T-helper 22 cell (primary cell): ENCODE measurements at places on chromosomes 2 and 18.

GRCh38 chr2:76008001-76008702 is 297.4 kb upstream of the GCFC2 start:
- DNase-seq: no peak

DNA sequence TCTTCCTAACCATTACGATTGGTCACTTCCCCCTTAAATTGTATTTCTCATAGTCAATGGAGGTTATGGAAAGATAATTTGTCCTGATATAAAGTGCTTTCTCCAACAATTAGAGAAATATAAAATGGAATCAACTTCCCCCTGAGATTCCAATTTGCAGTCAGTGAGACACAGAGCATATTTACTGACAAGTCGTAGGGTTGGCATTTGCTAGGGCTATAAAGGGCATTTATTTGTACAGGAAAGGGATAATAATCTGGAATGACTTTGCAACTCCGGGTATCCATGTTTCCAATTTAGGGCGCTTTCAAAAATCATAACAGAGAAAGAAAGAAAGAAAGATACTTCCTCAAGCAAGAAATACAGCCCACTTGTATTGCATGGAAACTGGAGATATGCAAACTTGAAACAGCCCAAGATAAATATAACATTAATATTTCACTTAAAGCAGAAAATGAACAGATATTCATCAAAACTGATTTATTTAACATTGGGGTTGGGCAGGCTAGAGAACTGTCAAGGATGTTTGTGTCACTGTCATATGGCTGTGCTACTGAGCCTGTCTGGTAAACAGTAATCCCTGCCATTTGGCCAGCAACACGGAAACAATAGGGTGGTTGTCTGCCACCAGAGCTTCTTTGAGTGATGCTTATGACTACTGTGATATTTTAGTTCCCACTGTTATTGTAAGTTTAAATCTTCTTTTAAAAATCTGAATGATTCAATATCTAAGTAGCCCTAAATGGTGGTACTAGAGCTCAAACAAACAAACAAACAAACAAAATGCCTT is 621.8 kb downstream of the LRP1B start:
- no peak for DNase-seq

- no peak for DNase-seq
Measured at GRCh38 chr2:129748653-129749052, 230.8 kb upstream of the RAB6C start.

DNA sequence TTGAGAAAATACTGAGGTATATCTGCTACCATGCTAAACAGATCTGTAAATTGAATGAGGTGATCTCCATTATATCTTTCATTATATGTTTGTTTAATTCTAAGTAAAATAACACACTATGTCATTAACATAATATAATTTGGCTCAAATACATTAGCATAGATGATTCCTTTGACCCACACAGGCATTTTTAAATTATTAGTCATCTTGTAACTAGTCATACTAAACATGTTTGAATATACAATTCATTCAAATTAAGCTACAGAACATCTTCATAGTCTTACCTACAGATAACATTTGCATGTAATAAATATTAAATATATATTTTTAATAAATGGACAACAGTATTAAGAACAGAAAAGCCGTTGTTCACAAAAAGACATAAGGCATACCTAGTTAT is 52.7 kb upstream of the KYNU start:
- no peak for DNase-seq

GRCh38 chr18:56276466-56276865 is 361.9 kb downstream of the TXNL1 start:
- DNase-seq: no peak

DNA sequence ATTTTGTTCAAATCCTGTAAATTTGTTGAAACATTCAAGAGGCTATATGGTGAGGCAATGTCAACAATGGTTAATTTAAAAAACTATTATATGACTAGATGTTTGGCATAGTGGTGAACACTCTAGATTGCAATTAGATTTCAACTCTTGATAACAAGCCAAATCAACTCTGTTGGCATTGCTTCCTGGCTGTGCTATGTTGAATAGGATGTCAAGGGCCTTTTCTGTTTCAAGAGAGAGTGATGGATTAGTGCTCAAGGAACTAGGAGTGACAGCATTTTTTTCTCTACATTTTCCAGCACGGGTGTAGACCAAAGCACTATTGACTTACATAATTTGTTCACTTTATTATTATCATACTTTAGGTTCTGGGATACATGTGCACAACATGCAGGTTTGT is 172.4 kb upstream of the KCNH7 start:
- DNase-seq: no peak

GRCh38 chr18:65587491-65587890 is 163.3 kb upstream of the CDH7 start:
- DNase-seq: no peak

GRCh38 chr2:238902285-238902684 is 54.4 kb downstream of the TWIST2 start:
- no peak for DNase-seq

DNA sequence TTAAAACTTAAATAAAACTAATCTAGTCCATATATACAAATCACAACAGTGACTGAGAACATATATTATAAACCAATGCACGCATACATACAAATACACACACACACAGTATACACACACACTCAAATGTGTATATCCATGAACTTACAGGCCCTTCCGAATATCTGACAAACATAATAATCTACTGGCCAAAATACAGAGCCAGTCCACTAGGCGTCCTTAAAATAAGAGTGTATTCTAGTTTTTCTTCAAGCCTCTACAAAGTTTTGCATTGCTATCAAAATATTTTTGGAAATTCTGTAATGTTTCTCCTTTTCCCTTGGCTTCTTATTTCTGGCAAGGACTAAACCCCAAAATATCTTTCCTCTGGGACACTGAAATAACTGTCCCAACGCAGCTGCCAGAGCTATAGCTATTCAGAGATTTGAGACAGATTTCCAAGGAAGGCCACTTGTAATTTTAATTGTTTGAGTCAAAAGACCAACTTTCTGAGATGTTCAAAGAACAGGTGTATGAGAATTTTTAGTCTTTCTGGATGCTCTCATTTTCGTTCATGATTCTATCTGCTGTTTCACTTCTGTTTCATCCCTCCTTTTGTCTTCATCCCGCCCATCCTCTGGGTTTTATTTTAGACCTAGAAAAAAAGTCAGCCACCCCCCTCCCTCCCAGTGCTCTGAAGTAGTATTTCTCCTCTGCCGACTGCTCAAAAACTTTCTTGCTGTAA is 24.1 kb upstream of the SP3 start:
- no peak for DNase-seq

DNA sequence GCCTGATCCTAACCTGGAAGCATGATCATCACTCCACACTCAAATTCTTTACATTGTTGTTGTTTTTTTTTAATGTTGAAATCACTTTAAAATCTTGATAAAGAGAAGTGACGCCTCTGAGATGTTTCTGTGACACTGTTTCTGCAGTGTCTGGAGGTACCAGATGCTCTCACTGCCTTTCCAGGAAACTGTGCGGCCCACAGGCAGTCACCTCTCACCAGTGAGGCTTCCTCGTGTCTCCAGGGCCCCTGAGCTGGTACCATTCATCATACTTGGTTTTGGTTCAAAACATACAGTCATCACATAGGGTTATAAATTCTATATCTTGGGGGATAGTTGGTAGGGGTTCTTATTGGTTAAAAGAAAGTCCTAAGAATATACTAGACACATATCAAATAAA is 10.1 kb upstream of the ID2 start:
- no peak for DNase-seq

DNA sequence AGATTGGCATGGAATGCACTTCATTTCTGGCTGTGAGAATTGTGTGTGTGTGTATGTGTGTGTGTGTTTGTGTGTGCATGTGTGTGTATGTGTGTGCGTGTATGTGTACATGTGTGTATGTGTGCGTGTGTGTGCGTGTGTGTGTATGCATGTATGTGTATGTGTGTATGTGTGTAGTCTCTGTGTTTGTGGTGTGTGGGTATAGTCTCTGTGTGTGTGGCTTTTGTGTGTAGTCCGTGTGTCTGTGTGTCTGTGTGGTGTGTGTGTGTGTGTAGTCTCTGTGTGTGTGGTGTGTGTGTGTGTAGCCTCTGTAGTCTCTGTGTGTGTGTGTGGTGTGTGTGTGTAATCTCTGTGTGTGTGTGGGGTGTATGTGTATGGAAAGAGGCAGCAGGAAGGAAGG is 247.3 kb upstream of the SOX11 start:
- DNase-seq: no peak

DNA sequence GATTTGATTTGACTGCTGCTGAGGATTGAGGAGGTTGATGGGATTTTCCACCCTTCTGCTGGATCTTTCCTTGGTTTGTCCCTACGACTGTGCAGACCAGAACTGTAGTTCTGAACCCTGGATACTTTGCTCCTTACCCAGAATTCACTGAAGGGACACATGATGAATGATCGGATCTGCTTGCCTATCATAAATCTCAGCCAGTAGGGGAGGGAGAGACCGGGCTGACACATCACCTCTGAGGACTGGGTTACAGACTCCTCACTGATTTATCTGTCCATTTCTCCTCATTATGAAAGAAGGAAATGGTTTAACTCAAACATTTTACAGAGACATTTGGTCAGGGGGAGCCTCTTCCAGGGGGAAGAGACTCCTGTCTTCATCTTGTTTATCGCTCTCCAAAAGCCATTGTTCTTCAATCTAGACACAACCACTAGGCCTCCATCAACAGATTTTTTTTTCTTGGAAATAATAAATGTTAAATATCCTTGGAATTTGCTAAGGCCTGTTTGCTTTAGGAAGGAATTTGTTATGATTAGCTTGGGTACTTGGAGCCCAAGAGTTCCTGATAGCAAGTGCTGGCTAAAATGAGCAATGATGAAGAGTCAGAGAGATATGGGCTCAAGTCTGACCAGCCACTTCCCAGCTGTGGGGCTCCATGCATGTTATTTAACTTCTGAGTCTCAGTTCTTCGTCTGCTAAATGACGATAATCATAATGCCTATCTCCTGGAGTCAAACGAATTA is 925.5 kb downstream of the SLC4A3 start:
- no peak for DNase-seq

DNA sequence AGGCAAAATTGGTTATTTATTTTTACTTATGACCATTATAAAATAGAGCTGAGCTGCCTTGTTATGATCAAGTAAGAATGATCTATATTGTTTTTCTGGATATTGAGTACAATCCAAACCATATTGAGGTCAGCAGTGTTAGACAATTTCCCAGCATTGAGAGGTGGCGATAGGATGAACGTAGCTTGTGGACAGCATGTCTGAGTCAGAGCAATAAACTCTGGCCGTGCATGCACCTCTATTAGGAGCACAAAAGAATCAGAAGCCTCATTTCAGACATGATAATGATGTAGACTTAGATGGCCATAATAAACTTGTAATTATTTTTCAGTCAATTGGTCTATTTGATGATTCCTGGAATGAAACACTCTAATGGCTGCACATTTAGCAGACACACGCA is 491.6 kb downstream of the RIT2 start:
- DNase-seq: no peak

GRCh38 chr18:78713726-78714125 is 265.9 kb upstream of the SALL3 start:
- DNase-seq: no peak

DNA sequence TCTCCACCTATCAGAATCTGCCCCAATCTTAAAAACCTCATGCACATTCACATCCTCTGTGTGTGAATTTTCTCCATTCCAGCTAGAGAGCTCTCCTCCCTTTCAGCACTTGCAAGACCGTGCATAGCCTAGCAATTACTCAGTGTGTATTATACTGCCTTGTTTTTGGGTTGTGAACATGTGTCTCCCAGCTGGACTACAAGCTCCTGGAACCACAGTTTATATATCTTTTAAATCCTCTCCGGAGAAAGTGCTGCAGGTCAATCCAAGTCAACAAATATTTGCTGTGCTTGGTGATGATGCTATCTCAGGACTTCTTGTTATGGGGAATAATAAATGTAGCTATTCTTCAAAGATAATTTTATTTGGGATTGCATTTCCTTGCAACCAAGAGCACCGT is 58.2 kb upstream of the MEX3C start:
- no peak for DNase-seq

- no peak for DNase-seq
Measured at GRCh38 chr2:215188078-215188477, 49.7 kb upstream of the ABCA12 start.

DNA sequence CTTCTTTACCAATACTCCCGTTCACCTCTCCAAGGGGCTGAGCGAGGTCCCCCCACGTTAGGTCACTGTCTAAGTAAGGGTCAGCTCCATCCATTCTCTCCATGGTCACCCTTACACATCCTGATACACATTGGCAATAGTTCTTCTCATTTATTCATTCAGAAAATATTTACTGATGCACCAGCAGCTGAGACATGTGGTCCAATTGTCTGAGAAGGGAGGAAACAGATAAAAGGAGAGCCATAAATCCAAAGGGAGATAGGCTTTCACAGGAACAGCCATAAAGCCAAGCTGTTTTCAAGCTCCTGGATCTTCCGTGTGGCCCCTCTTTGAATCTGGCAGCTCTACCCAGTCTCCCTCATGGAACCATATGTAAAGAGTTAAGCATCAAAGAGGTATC is 121.2 kb downstream of the TXNL1 start:
- DNase-seq: no peak
